ENCODE measurements at places on chromosomes 13 and 19.

- DNase-seq, result no peak
Measured at GRCh38 chr19:29664753-29665214, 477 bp upstream of the PLEKHF1 start.

GRCh38 chr19:17289489-17289888 is 7.8 kb downstream of the ANKLE1 start:
- peak; percentile 36 for DNase-seq

- DNase-seq, result no peak
Measured at GRCh38 chr13:109840201-109840892, 54.0 kb upstream of the IRS2 start.

DNA sequence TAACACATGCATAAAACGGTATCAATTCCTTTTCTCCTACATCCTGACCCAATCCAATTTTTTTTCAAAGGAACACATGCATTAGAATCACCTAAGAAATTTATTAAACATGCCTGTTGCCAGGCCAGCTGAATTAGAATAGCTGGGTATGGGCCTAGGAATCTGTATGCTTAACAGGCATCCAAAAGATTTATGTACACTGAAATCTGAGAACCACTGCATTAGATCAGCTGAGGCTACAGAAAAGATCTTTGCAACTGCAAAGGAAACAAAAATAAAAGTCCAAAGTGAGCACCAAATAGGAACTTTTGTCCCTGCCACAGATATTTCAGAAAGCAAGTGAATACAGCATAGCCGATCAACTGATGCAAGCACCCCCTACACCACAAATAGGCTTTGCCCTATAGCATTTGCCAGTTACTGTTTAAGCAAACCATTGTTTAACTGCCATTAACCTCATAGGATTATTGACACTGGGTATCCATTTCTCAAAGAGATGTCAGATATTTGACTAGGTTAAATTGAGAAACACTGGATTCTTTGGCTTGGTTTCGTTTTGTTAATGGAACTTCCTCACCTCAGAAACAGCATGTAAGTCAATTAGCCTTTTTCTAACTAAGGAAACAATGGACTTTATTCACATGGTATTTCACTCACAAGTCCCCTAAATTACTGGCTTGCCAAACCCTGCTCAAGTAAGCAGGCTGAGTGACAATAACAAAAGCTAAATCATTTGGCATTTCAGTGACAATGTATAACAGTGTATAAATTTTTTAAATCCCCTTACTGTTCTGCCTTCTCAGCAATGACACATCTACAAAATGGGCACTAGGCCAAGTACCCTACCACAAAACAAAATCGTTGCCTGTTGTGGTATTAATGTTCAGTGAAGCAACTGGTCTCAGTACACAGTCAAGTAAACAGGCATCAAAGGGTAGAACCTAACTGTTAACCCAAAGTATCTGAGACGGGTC is 67.8 kb downstream of the SUCLA2 start:
- DNase-seq, result no peak

DNA sequence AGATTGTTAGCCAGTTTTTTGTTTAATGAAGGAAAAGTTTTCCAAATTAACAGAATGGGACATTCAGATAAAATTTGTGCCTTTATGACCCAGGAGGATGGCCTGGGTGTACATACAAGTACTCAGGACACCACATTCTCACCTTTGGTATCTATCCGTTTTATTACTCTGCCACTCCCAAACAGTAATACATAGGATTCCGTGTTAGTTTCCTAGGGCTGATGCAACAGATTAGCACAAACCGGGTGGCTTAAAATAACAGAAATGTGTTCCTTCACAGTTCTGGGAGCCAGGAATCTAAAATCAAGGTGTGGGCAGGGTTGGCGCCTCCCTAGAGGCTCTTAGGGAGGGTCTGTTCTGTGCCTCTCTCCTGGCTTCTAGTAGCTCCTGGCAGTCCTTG is 129.9 kb downstream of the GGACT start:
- no peak for DNase-seq

DNA sequence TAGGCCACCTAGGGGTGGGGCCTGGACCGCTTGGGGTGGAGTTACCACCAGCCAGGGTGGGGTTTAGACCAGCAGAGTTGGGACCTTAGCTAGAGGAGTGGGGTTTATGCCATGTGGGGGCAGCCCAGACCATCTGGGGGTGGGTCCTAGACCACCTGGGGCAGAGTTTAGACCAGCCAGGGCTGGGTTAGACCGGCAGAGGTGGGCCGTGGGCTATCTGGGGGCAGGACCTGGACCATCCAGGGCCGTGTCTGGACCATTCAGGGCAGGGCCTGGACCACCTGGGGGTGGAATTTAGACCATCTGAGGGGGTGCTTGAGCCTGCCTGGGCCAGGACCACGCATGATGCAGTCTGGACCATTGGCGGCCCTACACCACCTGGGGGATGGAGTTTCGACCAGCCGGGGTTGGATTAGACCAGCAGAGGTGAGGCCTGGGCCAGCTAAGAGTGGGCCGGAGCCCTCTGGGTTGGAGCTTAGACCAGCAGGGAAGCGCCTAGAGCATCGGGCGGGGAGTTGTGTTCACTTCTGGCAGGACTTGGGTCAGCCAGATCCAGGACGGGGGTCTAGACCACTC is 10.0 kb upstream of the CACNG6 start:
- DNase-seq, result no peak

DNA sequence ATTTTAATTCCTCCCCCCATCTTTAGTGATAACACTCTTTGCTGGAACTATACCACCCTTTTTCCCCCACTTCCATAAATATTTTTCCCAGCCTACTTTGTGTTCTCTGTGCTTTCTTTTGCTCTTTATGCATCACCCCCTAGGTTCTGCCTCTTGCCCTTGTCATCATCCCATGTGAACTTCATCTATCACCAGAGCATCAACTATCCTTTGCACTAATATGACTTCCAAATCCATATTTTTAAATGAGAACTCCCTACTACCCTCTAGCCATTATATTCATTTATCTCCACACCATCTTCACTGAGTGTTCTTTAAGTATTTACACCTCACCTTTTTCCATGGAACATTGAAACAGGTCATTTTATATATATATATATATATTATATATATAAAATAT is 452.7 kb downstream of the FOXO1 start:
- DNase-seq, result no peak

GRCh38 chr13:100589178-100589725 is 663 bp upstream of the GGACT start:
- no peak for DNase-seq

- DNase-seq, result no peak
Measured at GRCh38 chr19:13848798-13849676, 27.9 kb upstream of the NANOS3 start.

DNA sequence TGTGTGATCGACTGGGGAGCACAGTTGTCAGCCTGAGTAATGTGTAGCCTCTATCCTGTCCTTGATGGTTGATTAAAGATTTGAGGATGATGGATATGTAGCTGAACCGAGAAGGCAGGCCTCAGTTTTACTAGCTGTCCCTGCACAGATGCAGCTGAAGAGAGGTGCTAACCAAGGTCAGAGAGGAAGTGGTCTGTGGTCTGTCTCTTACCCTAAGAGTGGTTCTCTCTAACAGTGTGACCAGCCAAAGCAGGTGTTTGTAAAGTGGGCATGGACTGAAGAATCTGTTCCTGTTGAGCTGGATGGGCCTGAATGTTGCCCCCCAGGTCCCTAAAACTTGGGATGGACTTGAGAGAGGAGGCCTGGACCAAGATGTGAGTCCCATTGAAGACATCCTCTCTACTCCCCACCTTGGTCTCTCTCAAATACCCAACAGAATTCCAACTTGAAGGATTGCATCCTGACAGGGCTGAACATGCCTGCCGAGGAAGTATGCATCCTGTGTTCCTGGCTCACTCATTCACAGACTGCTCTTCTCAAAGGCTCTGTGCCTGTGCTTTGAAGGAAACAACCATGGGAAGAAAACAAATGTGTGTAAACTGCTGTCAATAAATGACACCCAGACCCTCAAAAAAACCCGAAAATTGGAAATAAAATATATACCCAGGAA is 223.8 kb downstream of the MAB21L1 start:
- no peak for DNase-seq

- no peak for DNase-seq
Measured at GRCh38 chr13:40599124-40599523, 67.3 kb downstream of the FOXO1 start.

- no peak for DNase-seq
Measured at GRCh38 chr19:49802836-49803528, 10.1 kb downstream of the FUZ start.

DNA sequence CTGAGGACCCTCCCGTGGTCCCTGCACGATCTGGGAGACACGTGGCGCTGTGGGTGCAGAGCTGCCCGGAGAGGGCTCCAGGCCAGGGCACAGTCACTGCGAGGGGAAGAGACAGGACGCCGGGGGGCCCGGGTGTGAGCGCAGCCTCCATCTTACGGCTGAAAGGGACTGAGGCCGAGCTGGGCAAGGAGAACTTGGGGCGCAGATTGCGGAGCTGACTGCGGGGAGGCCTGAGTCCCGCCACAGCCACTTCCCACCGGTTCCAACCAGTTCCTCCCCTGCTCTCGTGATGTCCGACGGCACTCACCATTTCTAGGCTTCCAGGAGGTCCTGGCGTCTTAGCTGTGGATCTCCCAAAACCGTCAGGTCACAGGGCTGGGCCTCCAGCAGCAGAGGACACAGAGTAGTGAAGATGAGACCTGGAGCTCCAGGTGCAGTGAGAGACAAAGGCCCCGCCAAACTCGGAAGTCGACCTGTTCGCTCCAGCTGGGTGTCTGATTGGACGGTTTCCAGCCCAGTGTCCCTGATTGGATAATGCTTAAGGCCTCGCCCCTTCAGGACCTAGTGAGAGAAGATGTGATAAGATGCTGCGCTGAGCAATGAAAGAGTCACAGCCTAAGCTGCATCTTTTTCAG is 4.8 kb upstream of the ZNF253 start:
- peak; percentile 73 for DNase-seq

GRCh38 chr13:102846261-102847015 is 606 bp downstream of the ERCC5 start:
- peak; percentile 76 for DNase-seq

- no peak for DNase-seq
Measured at GRCh38 chr13:90999401-90999800, 348.1 kb upstream of the MIR17HG start.

DNA sequence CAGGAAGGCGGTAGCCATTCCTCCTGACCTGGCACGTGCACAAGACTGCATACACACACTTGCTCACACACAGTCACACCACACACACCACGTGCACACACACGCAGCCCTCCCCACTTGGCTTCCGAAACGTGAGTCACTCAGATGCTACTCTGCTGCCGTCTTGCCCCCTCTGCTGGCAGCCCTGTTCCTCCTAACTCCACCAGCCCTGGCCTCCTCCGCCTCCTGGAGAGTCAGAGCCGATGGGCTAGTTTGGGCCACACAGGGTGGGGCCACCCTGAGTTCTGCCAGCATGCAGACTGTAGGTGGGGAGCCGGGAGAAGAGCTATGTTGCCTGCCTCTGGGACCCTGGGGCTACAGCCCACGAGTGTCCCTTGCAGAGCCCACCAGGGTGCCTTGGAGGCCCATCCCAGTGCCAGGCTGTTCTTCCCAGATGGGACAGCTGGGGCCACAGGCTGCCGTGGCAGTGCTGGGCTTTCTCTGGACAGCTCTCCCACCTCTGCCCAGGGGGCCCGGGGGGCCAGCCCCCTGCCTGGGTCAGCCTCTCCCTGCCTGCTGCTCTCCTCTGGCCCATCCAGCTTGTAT is 12.1 kb downstream of the PIN1 start:
- no peak for DNase-seq

DNA sequence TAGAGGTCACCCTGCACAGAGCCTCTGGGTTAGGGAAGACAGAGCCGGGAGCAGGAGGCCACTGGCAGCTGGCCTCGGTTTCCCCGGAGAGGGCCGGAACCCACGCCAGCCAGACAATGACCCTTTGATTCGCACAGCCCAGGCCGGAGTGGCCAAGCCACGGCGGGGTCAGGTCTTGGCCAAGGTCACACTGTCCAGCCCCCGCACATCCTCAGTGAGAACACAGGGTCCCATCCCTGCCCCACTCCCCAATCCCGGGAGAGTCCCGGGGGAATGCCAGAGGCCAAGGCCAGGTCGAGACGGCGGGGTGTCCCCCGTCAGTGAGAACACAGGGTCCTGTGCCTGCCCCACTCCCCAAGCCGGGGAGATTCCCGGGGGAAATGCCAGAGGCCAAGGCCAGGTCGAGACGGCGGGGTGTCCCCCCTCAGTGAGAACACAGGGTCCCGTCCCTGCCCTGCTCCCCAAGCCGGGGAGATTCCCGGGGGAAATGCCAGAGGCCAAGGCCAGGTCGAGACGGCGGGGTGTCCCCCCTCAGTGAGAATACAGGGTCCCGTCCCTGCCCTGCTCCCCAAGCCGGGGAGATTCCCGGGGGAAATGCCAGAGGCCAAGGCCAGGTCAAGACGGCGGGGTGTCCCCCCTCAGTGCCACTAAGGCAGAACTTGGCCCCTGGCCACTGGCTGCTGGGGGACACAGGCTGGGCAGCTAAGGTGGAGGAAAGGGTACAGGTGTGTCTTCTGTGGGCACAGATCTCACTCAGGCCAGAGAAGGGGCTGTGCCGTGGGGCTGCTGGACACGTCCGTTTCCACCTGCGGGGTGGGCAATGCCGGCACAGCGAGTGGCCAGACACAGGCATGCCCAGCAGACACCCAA is 1.7 kb upstream of the FSTL3 start:
- no peak for DNase-seq

DNA sequence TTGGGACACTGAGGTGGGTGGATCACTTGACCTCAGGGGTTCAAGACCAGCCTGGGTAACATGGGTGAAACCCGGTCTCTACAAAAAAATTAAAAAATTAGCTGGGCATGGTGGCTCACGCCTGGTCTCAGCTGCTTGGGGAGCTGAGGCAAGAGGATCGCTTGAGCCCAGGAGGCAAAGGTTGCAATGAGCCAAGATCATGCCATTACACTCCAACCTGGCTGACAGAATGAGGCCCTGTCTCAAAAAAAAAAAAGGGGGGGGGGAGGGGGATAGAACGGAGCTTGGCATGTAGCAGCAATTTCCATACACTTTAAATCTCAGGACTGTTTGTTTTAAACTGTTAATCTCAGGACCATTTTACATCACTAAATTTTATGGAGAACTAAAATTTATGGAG is 2.2 kb downstream of the ACP7 start:
- DNase-seq, result no peak

DNA sequence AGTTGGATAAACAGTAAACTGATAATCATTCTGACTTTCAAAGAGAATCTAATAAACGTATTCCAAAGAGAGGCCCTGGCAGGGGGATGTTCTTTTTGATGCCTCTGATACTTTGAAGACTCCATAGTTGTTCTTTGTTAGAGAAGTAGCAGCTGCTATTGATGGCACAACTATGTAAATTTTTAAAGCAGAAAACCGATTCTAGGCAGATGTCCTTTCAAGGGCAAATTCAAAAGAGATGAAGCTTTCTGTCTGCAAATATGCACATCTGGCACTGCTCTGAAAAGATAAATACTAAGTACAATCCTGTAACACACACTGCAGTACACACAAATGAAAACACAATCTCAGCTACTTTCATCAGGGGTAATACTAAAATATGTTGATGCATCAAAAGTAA is 250.1 kb downstream of the VWA8 start:
- DNase-seq, result no peak

DNA sequence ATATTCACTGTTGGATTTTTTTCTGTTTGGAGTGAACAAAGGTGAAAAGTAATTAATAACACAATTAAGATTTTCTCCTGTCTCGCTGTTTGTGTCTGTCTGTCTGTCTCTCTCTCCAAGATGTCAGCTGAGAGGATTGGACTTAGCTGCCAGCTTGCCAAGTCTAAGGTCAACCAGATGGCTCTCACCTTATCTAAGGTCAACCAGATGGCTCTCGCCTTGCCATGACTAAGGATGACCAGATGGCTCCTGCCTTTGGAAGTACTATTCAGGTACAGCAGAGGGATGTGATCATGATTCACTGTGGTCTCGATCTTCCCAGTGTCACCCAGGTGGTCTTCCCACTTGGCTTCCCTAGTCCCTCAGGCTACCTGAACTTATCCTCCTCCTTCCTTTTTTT is 1436.4 kb downstream of the UQCRFS1 start:
- DNase-seq, result no peak
